ENCODE measurements at places on chromosomes 11 and 22. TPM values are rescaled to one million over a fixed set of nuclear protein-coding genes. Genes with fewer than 3 reads are reported as not detected.
A peak's percentile ranks its signal among the peaks of the same experiment; 100 is the strongest.

DNA sequence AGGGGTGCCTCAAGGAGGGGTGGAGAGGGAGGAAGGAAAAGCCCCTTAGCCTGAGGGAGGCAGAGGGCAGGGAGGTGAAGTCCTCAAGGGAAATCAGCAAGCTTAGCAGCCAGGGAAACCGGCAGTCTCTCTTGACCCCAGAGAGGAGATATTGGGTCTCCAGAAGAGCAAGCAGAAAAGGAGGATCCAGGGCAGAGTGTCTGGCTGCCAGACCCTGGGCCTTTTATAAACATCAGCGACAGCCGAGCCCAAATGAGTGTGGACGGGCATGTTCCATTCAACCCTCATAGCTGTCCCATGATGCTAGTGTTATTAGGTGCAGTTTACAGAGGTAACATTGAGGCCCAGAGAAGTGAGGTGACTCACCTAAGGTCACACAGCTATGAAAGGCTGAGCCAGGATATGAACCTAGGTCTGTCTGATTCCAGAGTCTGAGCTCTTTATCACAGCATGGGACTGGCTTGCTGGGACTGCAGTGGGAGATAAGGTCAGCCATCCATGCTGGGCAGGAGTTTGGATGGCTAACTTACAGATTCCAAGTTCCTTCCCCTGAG lies 9.3 kb downstream of the PRDM11 start:
- no peaks in the 10 kb centered on the region for H3K36me3 ChIP-seq
- no peak overlapping the region for H3K4me3 ChIP-seq
- H3K27me3 ChIP-seq, result peaks cover 3% of the 10 kb centered on the region

DNA sequence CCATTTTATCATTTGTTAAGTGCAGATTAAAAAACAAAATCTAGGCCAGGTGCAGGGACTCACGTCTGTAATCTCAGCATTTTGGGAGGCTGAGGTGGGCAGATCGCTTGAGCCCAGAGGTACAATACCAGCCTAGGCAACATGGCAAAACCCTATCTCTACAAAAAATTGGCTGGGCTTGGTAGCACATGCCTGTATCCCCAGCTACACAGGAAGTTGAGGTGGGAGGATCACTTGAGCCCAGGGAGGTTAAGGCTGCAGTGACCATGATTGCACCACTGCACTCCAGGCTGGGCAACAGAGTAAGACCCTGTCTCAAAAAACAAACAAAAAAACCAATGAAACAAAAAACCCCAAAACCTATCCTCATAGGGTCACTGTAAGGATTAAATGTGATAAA lies 32.9 kb downstream of the HIRA start:
- peaks cover 15% of the 10 kb centered on the region for H3K36me3 ChIP-seq
- H3K27ac ChIP-seq, result no peak overlapping the region
- no peaks in the 10 kb centered on the region for H3K27me3 ChIP-seq
- H3K4me1 ChIP-seq, result no peaks in the 10 kb centered on the region
- no peak for DNase-seq

GRCh38 chr11:58958500-58958899 lies 19.2 kb downstream of the GLYATL1 start:
- no peak for DNase-seq
- no peaks in the 10 kb centered on the region for H3K27me3 ChIP-seq
- H3K27ac ChIP-seq, result no peak overlapping the region

GGT5 gene
- total RNA-seq, result under 0.01 TPM

DNA sequence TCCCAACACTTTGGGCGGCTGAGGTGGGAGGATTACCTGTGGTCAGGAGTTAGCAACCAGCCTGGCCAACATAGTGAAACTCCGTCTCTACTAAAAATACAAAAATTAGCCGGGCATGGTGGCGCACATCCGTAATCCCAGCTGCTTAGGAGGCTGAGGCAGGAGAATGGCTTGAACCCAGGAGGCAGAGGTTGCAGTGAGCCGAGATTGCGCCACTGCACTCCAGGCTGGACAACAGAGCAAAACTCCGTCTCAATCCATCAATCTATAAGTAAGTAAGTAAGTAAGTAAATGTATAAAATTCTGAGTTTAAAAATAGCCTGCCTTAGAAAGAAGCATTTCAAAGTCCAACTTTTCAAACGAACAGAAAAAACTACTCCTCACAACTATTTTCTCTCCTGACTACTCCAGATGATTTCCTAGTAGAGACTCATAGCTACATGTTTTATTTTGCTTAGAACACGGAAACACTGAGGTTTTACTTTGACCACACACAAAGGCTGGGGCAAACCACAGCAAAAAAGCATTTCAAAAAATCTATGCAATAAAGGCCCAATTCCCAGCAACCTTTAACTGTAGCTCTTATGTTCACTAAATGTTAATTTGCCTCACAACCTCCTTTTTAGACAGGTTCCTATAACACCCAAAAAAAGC lies 16.3 kb downstream of the SPTY2D1 start:
- peak overlapping the region; percentile 71 for H3K27ac ChIP-seq
- H3K36me3 ChIP-seq, result peaks cover 8% of the 10 kb centered on the region
- H3K4me1 ChIP-seq, result peaks cover 3% of the 10 kb centered on the region
- H3K4me3 ChIP-seq, result no peak overlapping the region

ACRV1 gene
- total RNA-seq, result 0.26 TPM

TH gene
- not detected for total RNA-seq

SLC22A6 gene
- total RNA-seq, result not detected

DNA sequence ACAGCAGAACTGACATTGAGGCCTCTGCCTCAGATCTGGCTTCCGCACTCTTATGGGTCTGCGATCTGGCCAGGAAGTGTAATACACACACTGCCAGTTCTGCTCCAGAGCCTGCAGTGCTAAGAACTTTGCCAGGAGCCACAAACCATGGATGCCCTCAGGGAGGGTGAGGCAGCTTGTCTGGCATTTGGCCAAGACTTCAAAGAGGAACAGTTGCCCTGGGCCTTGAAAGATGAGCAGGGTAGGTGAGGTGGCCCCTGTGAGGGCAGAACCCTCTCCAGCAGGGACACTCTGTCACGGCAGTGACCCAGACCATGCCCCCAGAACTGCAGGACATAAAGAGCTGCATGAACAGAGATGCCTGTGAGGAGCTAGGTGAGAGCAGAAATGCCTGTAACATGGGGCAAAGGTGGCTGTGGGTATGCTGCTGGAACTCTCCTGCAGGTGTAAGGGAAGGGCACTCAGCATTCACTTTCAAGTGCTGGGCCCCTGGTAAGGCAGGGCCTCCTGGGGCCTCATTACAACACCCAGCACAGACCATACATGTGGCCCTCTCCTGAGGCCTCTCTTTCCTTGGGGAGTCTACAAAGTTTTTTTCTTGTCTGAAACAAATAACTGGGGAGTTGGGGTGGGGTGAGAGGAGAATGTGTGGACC lies 47.3 kb downstream of the NEU3 start:
- H3K27ac ChIP-seq, result no peak overlapping the region
- no peaks in the 10 kb centered on the region for H3K27me3 ChIP-seq
- no peak overlapping the region for H3K4me3 ChIP-seq
- DNase-seq, result no peak
- no peaks in the 10 kb centered on the region for H3K36me3 ChIP-seq

GRCh38 chr11:130581646-130582045 lies 133.2 kb downstream of the ADAMTS15 start:
- no peaks in the 10 kb centered on the region for H3K36me3 ChIP-seq
- peak; percentile 62 for DNase-seq
- no peak overlapping the region for H3K4me3 ChIP-seq
- H3K27me3 ChIP-seq, result no peaks in the 10 kb centered on the region
- H3K4me1 ChIP-seq, result peaks cover 9% of the 10 kb centered on the region

DNA sequence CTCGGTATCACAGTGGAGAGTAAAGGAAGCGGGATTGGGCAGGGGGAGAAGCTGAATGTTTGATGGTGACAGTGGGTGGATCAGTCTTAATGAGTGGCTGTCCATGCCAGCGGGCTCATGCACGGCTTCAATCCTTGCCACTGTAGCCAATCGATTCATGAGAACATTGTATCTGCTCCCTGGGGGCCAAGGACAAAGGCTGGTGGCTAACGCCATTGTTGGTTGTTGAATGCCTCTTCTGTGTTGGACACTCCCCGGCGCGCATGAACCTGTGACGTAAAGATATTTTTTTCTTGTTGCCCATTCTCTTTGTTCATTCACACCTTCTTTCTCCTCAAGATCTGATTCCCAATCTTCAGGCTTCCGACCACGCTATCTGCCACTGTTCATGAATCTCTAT lies 20.9 kb upstream of the ATXN10 start:
- H3K4me1 ChIP-seq, result no peaks in the 10 kb centered on the region
- no peak for DNase-seq
- peaks cover 2% of the 10 kb centered on the region for H3K27me3 ChIP-seq
- H3K4me3 ChIP-seq, result no peak overlapping the region
- H3K36me3 ChIP-seq, result no peaks in the 10 kb centered on the region

TUB gene
- total RNA-seq, result 9.6 TPM

- no peak for DNase-seq
- no peaks in the 10 kb centered on the region for H3K36me3 ChIP-seq
- H3K4me3 ChIP-seq, result no peak overlapping the region
- H3K27me3 ChIP-seq, result peaks cover 12% of the 10 kb centered on the region
Measured at GRCh38 chr22:27389727-27390075, 411.9 kb downstream of the MN1 start.

IFITM1 gene
- 41.6 TPM for total RNA-seq

GGTLC2 gene
- total RNA-seq, result not detected

- H3K27ac ChIP-seq, result no peak overlapping the region
- no peak for DNase-seq
- H3K4me3 ChIP-seq, result no peak overlapping the region
Measured at GRCh38 chr11:116688202-116688540, 84.6 kb downstream of the BUD13 start.

- peaks cover 4% of the 10 kb centered on the region for H3K36me3 ChIP-seq
- peaks cover 9% of the 10 kb centered on the region for H3K4me1 ChIP-seq
- H3K4me3 ChIP-seq, result peak overlapping the region; percentile 62
- no peaks in the 10 kb centered on the region for H3K27me3 ChIP-seq
- DNase-seq, result peak; percentile 67
Measured at GRCh38 chr11:10809373-10810160, 841 bp upstream of the EIF4G2 start.

NPTXR gene
- total RNA-seq, result 2.0 TPM

- no peaks in the 10 kb centered on the region for H3K27me3 ChIP-seq
- no peak for DNase-seq
- no peak overlapping the region for H3K4me3 ChIP-seq
- no peaks in the 10 kb centered on the region for H3K36me3 ChIP-seq
Measured at GRCh38 chr22:29148036-29148435, 57.7 kb upstream of the EMID1 start.

DNA sequence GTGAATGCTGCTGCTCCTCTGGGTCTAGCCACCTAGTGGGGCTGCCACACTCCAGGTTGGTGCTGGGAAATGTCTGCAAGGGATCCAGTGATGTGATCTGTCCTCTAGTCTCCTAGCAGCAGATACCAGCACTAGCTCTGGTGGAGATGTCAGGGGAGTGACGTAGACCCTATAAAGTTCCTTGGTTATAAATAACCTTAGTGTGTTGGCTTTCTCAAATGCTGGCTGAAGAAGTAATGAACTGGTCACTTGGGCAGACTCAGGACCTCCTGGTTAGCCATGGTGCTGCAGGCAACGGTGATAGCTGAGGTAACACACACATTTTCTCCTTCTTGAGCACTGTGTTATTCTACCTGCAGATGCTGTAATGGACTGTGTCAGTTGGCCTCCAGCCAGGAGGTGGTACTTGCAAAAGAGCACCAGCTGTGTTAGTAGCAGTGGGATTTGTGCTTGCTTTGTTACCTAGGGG lies 35.5 kb downstream of the BBOX1 start:
- H3K27ac ChIP-seq, result no peak overlapping the region
- H3K4me1 ChIP-seq, result no peaks in the 10 kb centered on the region
- no peaks in the 10 kb centered on the region for H3K36me3 ChIP-seq

GRCh38 chr11:21582791-21583190 lies 610.1 kb upstream of the ANO5 start:
- H3K36me3 ChIP-seq, result no peaks in the 10 kb centered on the region
- no peaks in the 10 kb centered on the region for H3K4me1 ChIP-seq
- DNase-seq, result no peak
- no peaks in the 10 kb centered on the region for H3K27me3 ChIP-seq
- H3K27ac ChIP-seq, result no peak overlapping the region
- no peak overlapping the region for H3K4me3 ChIP-seq

GRCh38 chr11:15073361-15074205 lies at the start of gene CALCB:
Gene CALCB, plus strand, starts transcription at chr11:15073593. Its CDS starts 1,126 bp downstream, at chr11:15074719.
- H3K36me3 ChIP-seq, result no peaks in the 10 kb centered on the region
- peak within 1 kb of the TSS; percentile 15 for H3K4me3 ChIP-seq
- no peaks in the 10 kb centered on the region for H3K4me1 ChIP-seq
- H3K27ac ChIP-seq, result no peak within 1 kb of the TSS
- peaks cover 8% of the 10 kb centered on the region for H3K27me3 ChIP-seq
- DNase-seq, result peak; percentile 19

GRCh38 chr11:8225589-8226036 lies 38.1 kb downstream of the LMO1 start:
- no peaks in the 10 kb centered on the region for H3K27me3 ChIP-seq
- H3K4me1 ChIP-seq, result no peaks in the 10 kb centered on the region

DNAJB7 gene
- total RNA-seq, result not detected

DNA sequence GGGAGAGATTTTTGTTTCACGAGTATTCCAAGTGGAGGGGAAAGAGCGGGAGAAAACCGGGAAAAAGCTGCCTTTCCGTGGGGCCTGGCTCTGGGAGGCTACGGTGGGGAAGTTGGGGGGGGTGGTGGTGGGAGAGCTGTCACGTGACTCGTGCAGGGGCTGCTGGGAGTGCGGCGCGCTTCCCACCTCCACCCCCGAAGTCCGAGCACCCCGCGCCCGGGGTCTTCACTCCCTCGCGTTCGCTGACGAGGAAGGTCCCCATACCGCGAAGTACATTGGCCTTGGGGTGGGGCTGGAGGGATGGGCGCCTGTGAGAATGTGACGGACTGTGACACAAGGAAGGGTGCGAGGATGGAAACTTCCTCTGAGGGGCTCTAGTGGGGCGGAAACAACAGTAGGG lies at the start of gene TEX12:
Gene TEX12 (plus strand): TSS at position 228 of the 400 bp plus-strand sequence. CDS start 1,897 bp downstream, outside the sequence.
- no peak within 1 kb of the TSS for H3K4me3 ChIP-seq
- H3K27ac ChIP-seq, result no peak within 1 kb of the TSS
- no peak for DNase-seq
- no peaks in the 10 kb centered on the region for H3K36me3 ChIP-seq

GRCh38 chr22:28232204-28232603 lies 313.1 kb upstream of the PITPNB start:
- H3K4me3 ChIP-seq, result no peak overlapping the region
- H3K27ac ChIP-seq, result no peak overlapping the region
- no peak for DNase-seq

All from fibroblast of lung (primary cell).